Mesothelial cell of epicardium (in vitro differentiated cells): ENCODE measurements at places on chromosomes 16 and 17. TPM values are rescaled to one million over a fixed set of nuclear protein-coding genes. Genes with fewer than 3 reads are reported as not detected.

Gene HOXB7
- 18.6 to 20.3 TPM (median 19.5 TPM) in 3 replicates for total RNA-seq

Gene HAS3
- total RNA-seq, result 0.86 to 1.2 TPM (median 0.92 TPM) in 3 replicates

Gene HS3ST3B1
- 8.7 to 9.8 TPM (median 8.7 TPM) in 3 replicates for total RNA-seq

Gene CTRL
- total RNA-seq, result 1.00 to 1.5 TPM (median 1.4 TPM) in 3 replicates

Gene PRSS33
- not detected in 3 replicates for total RNA-seq

Gene CRHR1
- 0.27 to 0.36 TPM (median 0.31 TPM) in 3 replicates for total RNA-seq

Gene XYLT2
- 32.3 to 35.3 TPM (median 33.3 TPM) in 3 replicates for total RNA-seq

Gene PIRT
- not detected in 3 replicates for total RNA-seq

Gene KCNH6
- total RNA-seq, result 0.16 TPM in 1 of 3 replicates, not detected in the others

Gene GALR2
- total RNA-seq, result not detected in 3 replicates

Gene C16orf89
- 0.20 to 0.87 TPM (median 0.55 TPM) in 3 replicates for total RNA-seq

Gene SMIM5
- 0.95 to 1.7 TPM (median 1.5 TPM) in 3 replicates for total RNA-seq

Gene SLC5A11
- total RNA-seq, result 0.22 to 0.32 TPM in 2 of 3 replicates, not detected in the other

Gene SALL1
- total RNA-seq, result 0.32 to 1.1 TPM (median 0.33 TPM) in 3 replicates

Gene ZG16B
- total RNA-seq, result 0.51 to 1.5 TPM (median 0.70 TPM) in 3 replicates
